Activated T-helper 1 cell treated with anti-CD3 and anti-CD28 coated beads, Interleukin-2, amount 50 U/mL, for 16 hours (primary cell): ENCODE measurements at places on chromosomes 3 and 15.

GRCh38 chr15:61169275-61169903 lies 59.7 kb downstream of the RORA start:
- DNase-seq = no peak

DNA sequence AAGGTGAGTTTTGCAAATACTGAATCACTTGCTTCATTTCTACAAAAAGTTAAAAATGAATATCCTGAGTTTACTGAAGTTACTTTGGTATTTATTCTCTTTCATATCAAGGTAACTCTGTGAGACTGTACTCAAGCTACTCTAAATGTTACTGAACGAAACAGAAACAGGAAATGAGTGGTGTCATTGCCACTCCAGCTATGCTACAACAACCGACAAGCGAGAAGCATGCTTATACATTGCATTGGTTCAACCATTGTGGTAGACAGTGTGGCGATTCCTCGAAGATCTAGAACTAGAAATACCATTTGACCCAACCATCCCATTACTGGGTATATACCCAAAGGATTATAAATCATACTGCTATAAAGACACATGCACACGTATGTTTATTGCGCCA lies 313.2 kb upstream of the THBS1 start:
- DNase-seq = no peak

DNA sequence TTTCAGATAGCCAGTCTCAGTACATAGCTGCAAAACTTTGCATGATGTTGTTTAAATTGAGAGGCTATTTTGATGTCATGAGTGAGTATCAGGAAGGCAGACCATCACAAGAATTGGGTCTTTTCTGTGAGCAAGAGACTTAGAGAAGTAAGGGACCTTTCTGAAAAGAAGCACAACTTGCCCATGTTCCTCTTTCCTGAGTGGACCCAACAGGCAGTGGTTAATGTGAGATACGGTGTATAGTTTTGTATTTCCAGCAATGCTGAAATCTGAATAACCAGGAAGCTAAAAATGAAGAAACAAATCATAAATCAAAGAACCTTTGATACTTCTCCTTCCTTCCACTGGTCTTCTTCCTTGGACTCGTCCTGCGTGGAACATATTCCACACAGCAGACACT lies 25.1 kb downstream of the MCTP2 start:
- no peak for DNase-seq

DNA sequence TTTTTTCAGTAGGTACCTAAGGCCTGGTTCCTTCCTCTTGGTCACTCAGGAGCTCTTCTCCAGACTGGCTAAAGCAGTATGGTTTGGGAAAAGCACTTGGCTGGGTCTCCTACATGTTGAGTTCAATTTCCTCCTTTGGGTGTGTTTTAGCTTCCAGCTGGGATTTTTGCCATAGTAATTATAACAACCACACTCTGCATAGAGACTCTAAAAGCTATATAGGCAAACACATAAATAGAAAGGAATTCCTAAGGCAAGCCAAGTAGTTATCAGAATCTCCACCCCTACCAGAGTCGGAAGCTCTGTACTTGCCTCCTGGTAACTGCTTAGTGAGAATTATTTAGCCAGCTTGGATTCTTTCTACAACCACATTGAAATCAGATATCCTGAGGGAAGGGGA lies 48.6 kb downstream of the FOXL2 start:
- no peak for DNase-seq

- DNase-seq = no peak
Measured at GRCh38 chr15:57494581-57494980, 97.1 kb upstream of the MYZAP start.

DNA sequence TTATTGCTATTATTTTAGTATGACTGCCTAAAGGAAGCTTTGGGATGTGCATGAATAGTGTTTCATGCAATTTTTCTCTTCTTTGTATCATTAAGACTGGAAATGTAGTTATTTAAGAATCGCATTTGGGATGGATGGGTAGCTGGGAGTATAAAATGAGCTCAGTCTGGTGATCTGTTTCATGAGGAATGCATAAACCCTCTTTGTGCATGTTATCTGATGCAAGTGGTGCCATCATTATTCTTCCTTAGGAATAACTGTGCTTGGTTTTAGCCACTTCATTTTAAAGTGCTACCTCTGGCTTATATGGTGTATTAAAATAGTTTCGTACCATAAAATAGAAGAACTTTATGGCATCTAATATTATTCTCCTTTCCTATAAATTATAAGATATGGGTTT lies 535.6 kb downstream of the GRM7 start:
- DNase-seq = no peak

GRCh38 chr3:139238281-139239030 lies 105.4 kb upstream of the MRPS22 start:
- DNase-seq = no peak

GRCh38 chr3:165532851-165533250 lies 304.4 kb downstream of the BCHE start:
- no peak for DNase-seq

DNA sequence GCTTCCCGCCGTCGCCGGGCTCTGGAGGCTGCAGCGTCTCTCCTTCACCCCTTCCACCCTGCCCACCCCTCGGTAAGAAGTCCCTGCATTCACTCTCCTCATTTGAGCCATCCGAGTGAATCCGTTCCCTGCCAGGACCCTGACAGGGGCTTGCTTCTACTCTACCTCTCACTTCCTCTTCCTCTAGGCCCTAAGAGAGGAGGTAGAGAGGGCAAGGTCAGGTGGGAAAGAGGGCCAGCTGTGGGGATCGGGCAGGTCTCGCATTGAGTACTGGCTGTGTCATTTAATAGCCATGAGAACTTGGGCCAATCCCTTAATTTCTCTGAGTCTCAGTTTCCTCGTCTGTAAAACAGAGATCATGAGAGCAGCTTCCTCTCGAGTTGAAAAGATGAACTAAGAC lies 283.6 kb downstream of the UACA start:
- DNase-seq = no peak

DNA sequence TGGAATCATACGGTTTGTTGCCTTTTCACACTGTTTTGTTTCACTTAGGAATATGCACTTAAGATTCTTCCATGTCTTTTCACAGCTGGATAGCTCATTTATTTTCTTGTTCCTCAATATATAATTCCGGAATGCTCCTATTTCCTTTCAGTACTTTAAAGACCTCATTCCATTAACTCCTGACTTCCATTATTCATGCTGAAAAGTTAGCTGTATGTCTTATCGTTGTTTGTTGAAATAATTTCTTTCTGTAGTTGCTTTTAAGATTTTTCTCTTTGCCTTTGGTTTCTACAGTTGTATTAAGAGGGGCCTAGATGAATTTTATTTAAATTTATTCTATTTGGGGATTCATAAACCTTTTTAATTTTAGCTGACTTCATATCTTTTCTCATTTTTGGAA lies 122.2 kb downstream of the ANXA2 start:
- no peak for DNase-seq

GRCh38 chr3:119073258-119074001 lies 38.8 kb upstream of the IGSF11 start:
- DNase-seq = no peak

DNA sequence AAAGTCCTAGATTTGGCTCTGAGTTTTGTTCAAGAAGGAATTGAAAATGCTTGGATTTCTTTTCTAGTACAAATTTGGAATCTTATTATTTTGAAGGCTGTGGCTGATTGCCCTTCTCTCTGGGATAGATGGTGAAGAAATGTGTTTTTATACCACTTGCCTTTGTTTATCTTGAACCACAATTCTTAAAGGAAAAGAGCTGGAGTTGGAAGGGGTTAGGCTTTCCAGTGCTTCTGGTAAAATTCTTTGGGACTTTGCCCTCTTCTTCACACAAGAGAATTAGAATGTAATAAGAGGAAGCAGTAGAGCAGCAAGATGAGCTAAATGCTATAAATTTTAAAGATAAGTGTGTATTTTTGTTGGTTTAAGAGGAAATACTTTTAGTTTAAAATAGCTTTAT lies 65.8 kb downstream of the COL6A5 start:
- DNase-seq = no peak

DNA sequence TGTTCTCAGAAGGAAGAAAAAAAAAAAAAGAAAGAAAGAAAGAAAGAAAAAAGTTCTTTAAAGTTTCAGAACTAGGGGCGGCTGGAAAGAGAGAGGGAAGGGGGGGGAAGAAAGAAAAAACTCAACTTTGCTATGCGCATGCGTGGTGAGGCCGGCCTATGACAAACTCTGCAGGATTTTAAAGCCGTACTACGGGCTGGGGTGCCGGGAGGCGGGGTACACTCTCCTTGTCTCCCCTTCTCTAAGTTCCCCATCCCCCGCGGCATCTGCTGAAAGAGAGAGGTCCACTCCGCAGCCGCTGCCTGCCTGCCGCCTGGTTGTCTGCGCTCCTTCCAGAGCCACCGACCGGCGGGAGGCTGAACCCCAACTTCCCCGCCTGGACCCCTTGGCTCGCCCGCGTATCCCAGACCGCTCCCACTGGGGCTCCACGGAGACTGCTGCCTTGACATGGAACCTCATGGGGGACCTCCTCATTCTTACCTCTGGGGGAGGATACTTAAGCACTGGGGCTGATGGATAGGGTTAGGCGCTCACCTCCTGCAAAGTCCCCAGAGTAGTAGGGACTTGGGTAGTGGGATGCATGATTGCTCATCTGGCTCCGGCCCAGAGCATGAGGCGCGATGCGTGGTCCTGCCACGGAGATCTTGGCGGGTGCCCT lies 1.4 kb upstream of the WNT5A start:
- no peak for DNase-seq

DNA sequence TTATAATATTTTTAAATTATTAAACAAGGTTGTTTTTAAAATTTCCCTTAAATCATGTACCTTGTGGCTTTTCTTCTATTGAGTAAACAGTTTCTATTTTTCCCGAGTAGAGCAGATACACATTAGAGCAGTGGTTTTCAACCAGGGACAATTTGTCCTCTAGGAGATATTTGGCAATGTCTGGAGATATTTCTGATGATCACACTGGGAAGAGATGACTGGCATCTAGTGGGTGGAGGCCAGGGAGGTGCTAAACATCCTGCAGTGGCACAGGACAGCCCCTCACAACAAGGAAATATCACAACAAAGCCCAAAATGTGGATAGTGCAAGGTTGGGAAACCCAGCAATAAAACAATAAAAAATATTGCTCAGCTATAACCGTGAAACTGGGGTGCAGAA lies 113.0 kb upstream of the PTPRG start:
- no peak for DNase-seq

- no peak for DNase-seq
Measured at GRCh38 chr3:72763751-72764440, 84.3 kb downstream of the SHQ1 start.

GRCh38 chr3:17967111-17967510 lies 224.7 kb upstream of the TBC1D5 start:
- DNase-seq = no peak

GRCh38 chr3:129329858-129330257 lies 51.2 kb downstream of the HMCES start:
- DNase-seq = no peak

DNA sequence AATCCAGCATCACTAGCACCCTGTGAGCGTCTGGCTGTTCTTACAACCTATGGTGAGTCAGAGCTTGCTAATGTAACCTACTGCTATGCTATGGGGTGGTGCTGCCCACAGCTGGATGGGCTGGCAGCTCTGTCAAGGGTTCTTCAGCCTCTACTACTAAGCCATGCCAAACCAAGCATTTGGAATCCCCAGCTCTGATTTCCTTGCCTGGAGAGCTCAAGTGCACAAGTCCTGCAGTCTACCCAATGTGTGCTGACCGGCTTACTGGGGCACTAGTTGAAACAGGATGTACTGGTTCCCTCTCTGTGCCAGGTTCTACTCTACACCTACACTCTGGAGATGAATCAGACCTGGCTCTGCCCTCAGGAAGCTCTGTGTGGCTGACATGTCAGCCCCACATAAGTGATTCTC lies 4.2 kb downstream of the TEX264 start:
- no peak for DNase-seq

GRCh38 chr3:106635271-106635670 lies 742.0 kb upstream of the CCDC54 start:
- no peak for DNase-seq

DNA sequence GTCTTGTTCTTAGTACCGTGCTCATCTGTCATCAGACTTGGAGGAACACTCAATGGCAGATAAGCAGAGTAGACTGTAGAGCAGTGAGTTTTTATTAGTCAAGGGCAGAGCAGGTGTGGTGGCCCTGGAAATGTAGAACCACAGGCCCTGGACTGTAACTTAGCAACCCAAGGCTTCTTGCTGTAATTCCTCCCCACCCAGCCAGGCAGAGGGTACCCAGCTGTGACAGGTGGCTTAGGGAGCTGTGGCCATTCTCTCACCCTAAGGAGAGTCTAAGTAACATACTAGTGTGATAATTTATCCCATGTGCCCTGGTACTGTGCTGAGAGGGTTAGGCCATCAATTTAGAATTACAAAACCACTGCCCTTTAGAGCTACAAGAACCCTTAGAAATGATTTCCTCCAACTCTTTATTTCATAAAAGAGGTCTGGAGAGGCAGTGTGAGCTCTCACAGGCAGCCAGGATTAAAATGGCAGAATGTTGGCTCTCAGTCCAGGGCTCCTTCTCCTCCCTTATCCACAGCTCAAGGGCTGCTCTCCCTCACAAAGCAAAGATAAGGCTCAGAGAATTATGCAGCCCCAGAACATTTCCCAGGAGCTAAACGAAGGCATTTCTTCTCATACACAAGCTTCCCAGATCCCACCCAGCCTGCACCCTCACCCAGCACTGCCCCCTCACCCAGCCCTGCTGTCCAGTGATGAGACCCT lies 3.0 kb downstream of the POMGNT2 start:
- DNase-seq = no peak

DNA sequence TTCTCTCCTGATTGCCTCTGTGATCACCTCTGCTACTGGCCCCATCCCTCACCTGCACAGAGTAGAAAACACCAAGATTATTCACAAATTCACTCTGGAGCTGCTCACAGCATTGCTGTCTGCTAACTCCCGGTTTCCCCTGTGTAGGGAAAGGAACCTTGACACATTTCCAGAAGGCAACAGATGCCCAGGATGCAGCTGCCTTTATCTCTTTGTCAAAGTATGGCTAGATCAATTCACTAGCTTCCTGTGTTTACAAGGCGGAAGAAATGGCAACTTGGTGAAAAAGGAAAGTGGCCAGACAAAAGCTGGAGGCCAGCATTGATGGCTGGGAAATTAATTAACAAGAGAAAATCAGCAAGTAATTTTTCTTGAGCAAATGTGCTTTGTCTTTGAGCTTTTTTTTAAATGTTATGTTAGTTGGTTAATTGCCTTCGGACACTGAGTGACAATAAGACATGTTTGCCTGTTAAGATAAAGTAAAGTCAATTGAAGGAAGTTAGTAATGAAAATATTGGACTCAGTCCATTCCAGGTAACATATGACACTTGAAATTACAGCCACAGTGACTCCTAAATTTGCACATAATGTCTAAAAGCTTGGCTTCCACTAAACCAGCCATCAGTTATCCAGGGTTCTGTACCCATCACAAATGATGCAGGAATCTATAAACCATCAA lies 394.6 kb upstream of the IL12A start:
- DNase-seq = no peak
